GM18507 (cell line): ENCODE measurements at places on chromosomes 4 and X.

- DNase-seq: no peak
Measured at GRCh38 chrX:16920075-16920474, 26.4 kb upstream of the REPS2 start.

GRCh38 chr4:10963958-10964703, 279.6 kb upstream of the CLNK start:
- DNase-seq: no peak

- DNase-seq: no peak
Measured at GRCh38 chr4:1250921-1251772, 2.2 kb upstream of the CTBP1 start.

DNA sequence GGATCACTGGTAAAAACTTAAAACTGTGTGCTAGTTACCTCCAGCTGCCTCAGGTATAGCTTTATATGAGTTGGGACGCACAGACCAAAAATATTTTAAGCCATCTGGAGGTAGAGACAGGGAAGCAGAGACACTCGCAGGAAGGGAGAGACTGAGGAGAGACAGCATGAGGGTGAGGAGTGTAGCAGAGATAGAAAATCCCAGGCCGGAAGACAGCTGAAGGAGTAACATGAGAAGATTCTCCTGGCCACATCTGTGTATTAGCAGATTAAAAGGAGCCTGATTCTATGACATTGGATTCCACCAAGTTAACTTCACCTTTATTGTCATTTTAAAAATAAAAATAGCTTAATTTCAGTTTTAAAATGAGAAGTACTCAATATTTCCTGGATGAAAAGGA, 84.3 kb downstream of the PDLIM5 start:
- DNase-seq: no peak

DNA sequence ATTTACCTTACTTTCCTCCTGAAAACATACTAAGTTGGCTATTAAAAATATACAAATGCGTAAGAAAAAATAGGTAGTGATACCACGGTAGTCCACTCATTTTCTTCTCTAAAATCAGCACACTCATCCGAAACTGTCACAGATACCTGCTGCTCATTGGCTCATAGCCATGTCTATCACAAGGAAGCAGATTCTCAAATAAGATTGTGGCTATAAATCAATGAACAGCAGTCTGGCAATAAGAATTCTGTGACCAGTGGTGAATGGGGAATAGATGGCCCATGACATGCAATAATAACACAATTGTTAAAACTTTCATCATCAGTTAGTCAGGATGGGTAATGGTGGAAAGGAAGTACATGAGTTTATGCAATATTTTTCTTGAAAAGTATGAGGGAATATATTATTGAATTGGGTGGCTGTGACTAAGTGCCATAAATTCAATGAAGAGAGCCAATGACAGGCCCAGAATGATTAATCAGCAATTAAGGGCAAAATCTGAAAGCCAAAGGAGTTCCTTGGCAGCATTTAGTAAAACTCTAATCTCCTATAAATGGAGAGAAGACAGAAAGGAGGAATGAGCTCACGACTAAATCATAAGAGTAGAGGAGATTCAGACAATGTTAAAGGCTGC, 202.3 kb upstream of the NEIL3 start:
- DNase-seq: no peak

- no peak for DNase-seq
Measured at GRCh38 chrX:34839451-34839850, 103.1 kb upstream of the FAM47B start.

DNA sequence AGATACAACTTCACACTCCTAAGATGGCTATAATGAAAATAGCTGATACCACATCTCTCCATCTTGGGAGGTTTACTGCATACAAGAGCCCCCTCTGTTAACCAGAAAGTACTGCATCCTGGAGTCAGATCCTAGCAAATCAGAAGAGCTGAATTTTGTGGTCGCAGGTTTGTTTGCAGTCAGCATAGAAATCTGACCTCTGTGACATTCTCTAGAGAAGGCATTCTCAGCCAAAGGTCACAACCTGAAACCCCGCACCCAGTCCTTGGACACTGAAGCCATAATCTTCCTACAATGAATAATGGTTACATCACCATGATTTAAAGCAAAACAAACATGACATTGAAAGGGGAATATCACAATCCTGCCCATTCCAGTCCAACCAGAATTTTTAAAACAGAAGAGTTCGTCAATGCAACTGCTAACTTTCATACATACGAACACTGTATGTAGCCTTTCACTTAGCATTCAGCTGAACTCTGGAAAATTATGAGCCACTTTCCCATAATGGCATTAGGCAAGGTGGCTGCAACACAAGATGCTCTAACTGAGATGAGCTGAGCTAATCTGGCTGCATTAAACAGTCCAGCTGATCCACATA, 17.6 kb downstream of the HS6ST2 start:
- DNase-seq: no peak

GRCh38 chr4:124278477-124278876, 434.1 kb downstream of the ANKRD50 start:
- DNase-seq: no peak

DNA sequence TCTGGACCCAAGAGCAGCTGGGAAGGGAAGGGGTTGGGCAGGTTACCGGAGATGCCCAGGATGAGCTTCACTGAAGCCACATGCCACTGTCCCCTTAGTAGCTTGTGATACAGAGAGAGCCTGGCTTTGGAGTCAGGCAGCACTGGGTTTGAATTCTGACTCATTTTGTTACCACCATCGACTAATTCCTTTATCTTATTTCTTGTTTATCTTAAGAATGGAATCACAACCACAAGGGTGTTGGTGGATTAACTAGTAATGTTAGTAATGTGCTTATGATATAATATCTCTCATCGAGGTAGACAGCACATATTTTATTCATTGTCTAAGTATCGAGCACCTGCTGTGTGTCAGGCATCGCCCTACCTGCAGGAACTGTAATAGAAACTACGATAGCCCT, 17.7 kb upstream of the STX18 start:
- DNase-seq: no peak

DNA sequence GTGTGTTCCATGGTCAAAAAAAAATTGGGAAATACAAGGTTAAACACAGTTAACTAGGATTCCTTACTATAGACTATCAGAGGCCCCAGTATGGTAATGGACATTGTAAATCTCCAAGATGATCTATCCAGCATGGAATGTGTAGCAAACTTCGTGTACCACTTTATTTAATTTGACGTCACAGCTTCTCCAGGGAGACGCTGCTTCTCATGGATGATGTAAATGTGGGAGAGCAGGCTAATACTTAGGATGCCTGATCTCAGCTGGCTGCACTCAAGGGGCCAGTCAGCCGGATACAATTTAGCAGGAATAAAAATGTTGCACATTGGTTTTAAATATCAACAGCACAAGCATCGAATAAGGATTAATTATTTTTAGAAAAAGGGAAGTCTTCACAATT, 111.7 kb upstream of the HPF1 start:
- DNase-seq: no peak

- DNase-seq: no peak
Measured at GRCh38 chrX:120453985-120454384, 15.1 kb downstream of the LAMP2 start.

GRCh38 chrX:9897761-9898161, 69.4 kb upstream of the CLDN34 start:
- no peak for DNase-seq

- no peak for DNase-seq
Measured at GRCh38 chr4:76365636-76366035, 55.3 kb downstream of the CCDC158 start.

DNA sequence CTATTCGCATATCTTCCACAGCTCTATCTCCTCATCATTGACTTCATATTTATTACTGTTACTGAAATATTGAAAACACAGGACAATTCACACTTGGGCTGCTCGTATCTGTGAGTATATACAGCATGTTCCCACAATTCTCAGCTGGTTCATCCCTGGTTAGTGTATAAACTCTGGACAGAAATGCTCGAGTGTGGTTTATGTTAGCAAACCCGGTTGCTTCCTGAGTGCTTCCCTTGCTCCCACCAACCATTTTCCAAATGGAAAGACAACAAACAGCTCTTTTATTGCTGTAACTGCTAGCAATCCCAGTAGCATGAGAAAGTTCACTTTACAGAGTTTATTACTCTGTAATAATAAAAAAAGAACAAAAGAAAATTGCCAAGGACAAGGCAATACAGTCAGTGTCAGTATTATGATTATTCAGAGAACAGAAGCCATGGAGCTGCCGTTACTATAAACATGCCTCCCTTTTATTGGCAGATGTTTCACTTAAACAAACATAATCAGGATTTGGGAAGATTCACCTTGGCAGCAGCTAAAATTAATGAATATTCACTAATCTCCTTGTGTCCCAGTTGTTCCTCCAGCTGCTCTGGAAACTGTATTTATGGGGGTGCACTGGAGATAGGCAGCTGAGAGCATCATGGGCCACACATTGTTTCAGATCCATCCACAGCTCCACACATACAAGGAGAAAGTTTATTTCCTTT, 134.1 kb upstream of the GUCY1A1 start:
- DNase-seq: no peak

- no peak for DNase-seq
Measured at GRCh38 chrX:138026211-138026610, 460.3 kb downstream of the ZIC3 start.

DNA sequence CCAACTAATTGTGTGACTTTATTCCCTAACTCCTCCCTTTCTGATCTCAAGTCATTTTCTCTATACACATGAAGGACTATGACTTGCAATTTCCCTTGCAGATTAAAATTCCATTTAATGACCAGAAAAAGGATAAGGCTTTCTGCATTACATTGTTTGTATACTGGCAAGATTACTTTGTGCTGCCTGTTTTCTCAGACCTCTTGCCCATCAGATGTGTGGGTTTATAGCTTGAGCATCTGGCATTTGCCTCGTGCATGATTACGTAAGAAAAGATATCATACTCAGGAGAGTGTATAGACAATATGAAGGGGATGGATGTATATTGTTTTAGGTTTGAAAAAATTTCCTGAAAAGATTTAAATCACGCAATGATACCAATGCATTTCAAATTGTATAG, 593.8 kb upstream of the SLIT2 start:
- DNase-seq: no peak

DNA sequence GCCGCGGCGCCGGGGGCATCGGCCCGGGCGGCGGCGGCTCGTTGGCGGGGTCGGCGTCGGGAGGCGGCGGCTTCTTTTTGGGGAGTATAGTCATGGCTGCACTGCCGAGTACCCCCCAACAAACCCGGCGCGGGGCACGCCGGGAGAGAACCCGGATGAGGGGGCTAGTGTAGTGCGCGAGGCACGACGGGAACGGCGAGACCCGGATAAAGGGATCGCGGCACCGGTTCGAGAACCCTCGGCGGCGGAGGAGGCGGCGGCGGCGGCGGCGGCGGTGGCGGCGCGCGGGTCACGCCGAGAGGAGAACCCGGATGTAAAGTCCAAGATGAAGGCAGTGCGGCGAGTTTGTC, at the start of gene OTUD5:
OTUD5 (minus strand) TSS at position 131 of the 350 bp plus-strand sequence; CDS start at position 94, 37 bp downstream.
- no peak for DNase-seq

- DNase-seq: no peak
Measured at GRCh38 chrX:37926700-37927099, 79.3 kb upstream of the DYNLT3 start.

GRCh38 chr4:17761062-17761461, 20.4 kb downstream of the FAM184B start:
- DNase-seq: no peak

GRCh38 chrX:53048169-53049126, at the start of gene GPR173:
Gene GPR173 (plus strand): TSS chrX:53048789. CDS start chrX:53076622, 27,833 bp downstream.
- no peak for DNase-seq

- no peak for DNase-seq
Measured at GRCh38 chrX:66553973-66554372, 84.9 kb downstream of the EDA2R start.

- no peak for DNase-seq
Measured at GRCh38 chrX:64395568-64395929, 297 bp upstream of the MTMR8 start.
